ENCODE measurements at places on chromosomes 3 and 15.

DNA sequence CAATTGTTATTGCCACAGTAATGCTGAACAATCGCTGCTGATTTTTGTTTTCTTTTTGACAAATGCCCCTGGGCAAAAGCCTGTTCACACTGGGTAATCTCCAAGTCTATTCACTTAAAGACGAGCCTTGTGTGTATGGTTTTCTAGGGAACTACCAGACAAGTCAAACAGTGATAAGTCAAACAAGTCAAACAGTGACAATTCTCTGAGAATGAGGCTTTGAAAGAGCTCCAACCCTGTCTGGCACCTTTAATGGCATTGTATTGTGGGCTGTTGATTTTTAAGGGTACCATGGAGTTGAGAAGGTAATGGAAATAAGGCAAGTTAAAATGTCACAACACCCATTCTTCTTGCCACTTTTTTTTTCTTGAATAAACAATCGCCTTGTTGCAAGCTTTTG, 59.4 kb upstream of the TMC3 start:
- no peak for DNase-seq

DNA sequence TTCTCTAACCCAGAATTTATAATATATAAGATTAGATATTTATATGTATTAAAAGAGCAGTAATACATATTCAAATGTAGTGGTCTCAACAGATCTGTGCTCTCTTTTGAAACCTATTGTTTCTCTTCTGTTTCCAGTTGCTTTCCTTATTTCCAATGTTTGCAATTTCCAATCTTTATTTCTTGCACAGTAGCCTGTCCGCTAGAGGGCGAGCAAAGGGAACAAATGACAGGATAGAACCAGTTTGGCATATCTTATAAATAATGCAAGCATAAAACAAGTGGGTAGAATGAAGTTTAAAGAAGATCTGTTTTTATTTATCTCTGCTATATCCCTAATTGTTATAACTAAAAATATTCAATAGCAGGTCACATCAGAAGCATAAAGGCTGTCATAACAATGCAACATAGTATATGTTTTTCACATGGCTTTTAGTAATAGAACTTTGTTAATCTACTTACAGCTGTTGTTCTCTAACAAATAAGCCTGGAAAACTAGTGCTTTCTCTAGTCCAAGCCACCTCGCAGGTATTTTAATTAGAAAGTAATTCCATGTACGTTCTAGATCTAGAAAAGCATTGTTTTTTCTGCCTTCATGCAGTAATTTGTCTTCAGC, 15.1 kb upstream of the TCAIM start:
- peak; percentile 57 for DNase-seq

GRCh38 chr3:133488785-133489367, 84.6 kb upstream of the CDV3 start:
- peak; percentile 29 for DNase-seq

- no peak for DNase-seq
These were observed 98.6 kb downstream of the ZIC1 start for GRCh38 chr3:147507638-147508286.

GRCh38 chr3:188358787-188359493, 205.0 kb downstream of the LPP start:
- peak; percentile 64 for DNase-seq

- DNase-seq = no peak
These were observed 18.3 kb downstream of the MAGEL2 start for GRCh38 chr15:23629234-23629805.

GRCh38 chr3:129917423-129918007, 24.0 kb upstream of the TMCC1 start:
- DNase-seq = no peak

Data from CD8-positive, alpha-beta T cell (primary cell).